Cardiac fibroblast (primary cell): ENCODE measurements at places on chromosomes 7 and 10.

DNA sequence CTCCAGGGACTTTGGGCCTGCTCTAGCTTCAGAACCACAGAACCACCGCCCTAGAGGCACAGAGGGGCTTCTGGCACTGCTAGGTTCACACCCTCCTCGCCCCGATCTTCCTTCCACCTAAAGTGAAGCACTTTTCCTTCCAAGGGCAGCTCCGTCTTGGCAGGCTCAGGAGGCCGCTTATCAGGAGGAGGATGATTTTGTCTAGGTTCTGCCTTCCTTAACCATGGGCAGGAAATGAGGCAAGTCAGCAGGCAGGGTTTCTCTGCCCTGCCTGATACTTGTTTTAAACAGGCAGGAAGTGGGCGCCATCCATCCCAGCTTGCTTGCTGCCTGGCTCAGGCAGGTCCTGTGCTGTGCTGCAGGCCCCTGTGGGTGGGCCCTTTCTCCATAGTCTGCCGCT, 8.3 kb upstream of the ATP6V0E2 start:
- peak; percentile 11 for DNase-seq

- peak; percentile 53 for DNase-seq
These were observed 424.0 kb downstream of the EXOC4 start for GRCh38 chr7:133676805-133677370.

DNA sequence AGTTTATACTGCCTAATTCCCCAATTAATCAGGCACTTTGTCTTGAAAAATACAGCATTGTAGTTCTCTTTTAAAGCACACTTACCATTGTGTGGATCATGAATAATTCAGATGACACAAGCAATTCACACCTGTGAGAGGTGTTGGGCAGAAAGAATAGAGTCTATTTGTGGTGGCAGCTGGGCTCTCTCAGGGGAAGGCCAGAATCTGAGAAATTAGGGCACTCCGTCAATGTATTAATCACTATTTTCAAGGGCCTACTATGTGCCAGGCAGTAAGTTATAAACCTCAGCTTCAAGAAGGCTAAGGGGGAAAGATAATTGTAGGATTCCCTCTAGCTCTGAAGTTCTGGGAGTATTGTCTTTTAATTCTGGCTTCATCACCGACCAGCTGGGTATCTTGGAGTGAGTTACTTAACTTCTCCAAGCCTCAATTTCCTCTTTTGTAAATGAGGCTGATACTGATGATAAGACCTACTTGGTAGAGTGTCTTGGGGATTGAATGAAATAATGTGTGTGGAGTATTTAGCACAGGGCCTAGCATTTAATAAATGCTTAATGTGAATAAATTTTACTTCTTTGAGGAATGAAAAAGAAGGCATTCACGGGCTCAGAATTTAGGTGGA, 2.5 kb downstream of the CHN2 start:
- DNase-seq = no peak

- DNase-seq = no peak
These were observed 3.7 kb upstream of the LDB3 start for GRCh38 chr10:86664341-86665217.

GRCh38 chr7:146960773-146961391, 844.3 kb downstream of the CNTNAP2 start:
- no peak for DNase-seq

- DNase-seq = no peak
These were observed 757.8 kb downstream of the INHBA start for GRCh38 chr7:40944981-40945585.

- no peak for DNase-seq
These were observed 17.0 kb upstream of the MMP21 start for GRCh38 chr10:125792342-125793300.

DNA sequence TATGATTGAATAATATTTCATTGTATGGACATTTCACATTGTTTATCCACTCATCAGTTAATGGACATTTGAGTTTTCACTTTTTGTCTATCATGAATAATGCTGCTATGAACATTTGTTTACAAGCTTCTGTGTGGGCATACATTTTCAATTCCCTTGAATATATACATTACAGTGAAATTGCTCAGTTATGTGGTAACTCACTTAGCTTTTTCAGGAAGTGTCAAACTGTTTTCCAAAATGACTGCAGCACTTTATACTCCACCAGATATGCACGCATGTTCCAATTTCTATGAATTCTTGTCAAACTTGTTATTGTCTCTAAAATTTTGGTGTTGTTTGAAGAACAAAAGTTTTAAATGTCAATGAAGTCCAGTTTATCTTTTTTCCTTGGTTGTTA, 401.2 kb downstream of the THSD7A start:
- no peak for DNase-seq

- DNase-seq = no peak
These were observed 13.5 kb downstream of the AHR start for GRCh38 chr7:17311952-17312351.

DNA sequence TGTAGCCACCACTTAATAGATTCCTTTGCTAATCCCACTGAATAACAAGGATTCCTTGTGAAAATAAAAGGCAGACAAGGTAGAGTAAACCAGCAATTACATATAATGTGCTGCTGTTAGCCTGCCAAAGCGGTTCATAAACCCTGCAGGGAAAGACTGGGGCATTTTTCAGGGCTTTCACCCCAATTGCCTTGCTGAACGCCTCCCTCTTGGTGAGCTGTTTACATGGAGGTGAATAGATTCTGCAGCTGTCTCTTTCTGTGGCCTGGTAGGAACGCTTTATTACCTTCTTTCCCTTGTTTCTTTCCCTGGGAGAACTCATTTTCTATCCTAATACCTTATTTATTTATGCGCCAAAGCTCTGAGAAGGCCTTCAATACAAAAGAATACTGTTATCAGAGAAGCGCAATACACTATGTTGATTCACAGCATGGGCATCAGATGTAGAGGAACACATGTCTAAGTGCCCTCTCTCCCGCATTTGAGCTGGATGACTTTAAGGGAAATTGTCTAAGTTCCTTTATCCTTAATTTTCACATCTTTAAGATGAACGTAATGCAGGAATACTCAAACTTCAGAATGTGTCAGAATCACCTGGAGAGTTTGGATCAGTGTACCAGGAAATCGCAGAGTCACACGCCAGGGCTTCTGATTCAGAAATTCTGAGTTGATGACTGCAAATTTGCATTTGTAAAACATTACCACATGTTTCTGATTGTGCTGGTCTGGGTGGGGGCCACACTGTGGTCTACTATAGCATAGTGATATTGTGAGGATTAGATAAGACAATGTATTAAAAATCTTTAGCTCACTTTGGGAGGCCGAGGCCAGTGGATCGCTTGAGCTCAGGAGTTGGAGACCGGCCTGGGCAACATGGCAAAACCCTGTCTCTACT, 1203.8 kb downstream of the SORCS3 start:
- DNase-seq = no peak

GRCh38 chr7:66167773-66168387, 37.3 kb upstream of the TPST1 start:
- DNase-seq = peak; percentile 91
